Esophagus mucosa (tissue), 1 donor: ENCODE measurements at places on chromosomes 16 and 17. TPM values are rescaled to one million over a fixed set of nuclear protein-coding genes. Genes with fewer than 3 reads are reported as not detected.

DNA sequence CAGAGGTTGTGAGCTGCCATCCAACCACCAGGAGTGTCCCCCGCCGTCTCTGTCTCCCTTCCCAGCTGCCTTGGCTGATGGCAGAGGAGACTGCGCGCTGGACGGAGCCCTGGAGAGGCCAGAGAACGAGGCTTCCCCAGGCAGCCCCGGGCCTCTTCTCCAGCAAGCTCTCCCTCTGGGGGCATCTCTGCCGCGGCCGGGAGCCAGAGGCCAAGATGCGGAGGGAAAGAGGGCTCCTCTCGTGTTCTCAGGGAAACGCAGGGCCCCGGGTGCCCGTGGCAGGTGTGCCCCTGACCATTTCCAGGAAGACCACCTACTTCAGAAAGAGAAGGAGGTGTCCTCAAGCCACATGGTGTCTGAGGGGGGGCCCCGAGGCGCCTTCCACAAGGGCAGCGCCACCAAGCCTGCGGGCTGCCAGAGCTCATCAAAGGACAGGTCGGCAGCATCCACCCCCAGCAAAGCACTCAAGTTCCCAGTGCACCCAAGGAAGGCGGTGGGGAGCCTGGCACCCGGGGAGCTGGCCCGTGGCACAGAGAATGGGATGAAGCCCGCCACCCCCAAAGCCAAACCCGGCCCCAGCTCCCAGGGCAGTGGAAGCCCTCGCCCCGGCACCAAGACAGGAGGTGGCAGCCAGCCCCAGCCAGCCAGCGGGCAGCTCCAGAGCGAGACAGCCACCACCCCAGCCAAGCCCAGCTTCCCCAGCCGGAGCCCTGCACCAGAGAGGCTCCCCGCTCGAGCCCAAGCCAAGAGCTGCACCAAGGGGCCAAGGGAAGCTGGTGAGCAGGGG, 14.8 kb upstream of the ZFPM1 start:
- no peak for ATAC-seq

- ATAC-seq, result no peak
These were observed 33.8 kb upstream of the RBFOX3 start for GRCh38 chr17:79644617-79645016.

- ATAC-seq, result no peak
These were observed 97.4 kb downstream of the VAT1L start for GRCh38 chr16:77885571-77886295.

- no peak for ATAC-seq
These were observed at the start of gene MYLK3 for GRCh38 chr16:46747777-46748651. MYLK3 (minus strand) TSS chr16:46748344; CDS start chr16:46748193, 151 bp downstream.

GRCh38 chr16:70160388-70160787, 13.2 kb upstream of the CLEC18C start:
- ATAC-seq, result no peak

DNA sequence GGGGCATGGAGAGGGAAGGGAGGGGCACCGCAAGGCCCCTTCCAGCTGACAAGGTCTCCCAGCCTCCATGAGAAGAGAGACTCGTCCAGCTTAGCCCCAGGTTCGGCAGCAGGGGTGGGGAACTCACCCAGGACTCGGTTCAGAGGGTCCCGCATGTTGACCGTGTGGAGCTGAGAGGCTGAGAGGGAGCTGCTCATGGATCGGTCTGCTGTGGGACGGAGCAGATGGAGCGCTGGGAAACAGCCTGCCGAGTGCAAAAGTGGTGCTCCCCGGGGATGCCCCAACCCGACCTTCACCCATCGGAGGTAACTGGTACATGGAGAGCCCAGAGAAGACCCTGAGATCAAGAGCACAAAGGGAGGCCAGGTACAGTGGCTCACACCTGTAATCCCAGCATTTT, 4.9 kb downstream of the CSF3 start:
- ATAC-seq, result no peak

- ATAC-seq, result no peak
These were observed 26.4 kb downstream of the NPTX1 start for GRCh38 chr17:80449930-80450576.

GRCh38 chr17:39711851-39712250, 12.0 kb downstream of the ERBB2 start:
- ATAC-seq, result no peak

- ATAC-seq, result peak; percentile 38
These were observed 4.3 kb downstream of the EVI2B start for GRCh38 chr17:31309556-31309955.

DNA sequence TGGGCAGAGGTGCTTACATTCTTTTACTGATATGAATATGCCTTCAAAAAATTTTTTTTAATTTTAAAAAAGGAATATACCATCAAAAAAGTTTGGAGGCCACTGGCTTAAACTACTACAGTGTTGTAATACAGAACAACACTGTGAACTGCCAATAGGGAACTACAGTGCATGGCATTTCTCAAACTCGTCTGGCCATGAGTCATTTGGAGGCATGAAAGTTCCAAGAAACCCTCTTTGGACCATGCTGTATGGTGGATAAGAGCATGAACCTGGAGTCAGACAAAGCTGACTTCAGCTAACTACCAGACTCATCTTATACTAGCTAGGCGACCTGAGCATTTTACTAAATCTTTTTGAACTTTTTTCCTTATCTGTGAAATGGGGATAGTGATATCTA, 9.2 kb upstream of the NF1 start:
- peak; percentile 73 for ATAC-seq

- ATAC-seq, result no peak
These were observed 2.3 kb upstream of the GRB2 start for GRCh38 chr17:75407655-75408352.

- no peak for ATAC-seq
These were observed 215.3 kb downstream of the C16orf95 start for GRCh38 chr16:87101903-87102302.

- ATAC-seq, result no peak
These were observed 85.0 kb upstream of the ATF7IP2 start for GRCh38 chr16:10300905-10301304.

DNA sequence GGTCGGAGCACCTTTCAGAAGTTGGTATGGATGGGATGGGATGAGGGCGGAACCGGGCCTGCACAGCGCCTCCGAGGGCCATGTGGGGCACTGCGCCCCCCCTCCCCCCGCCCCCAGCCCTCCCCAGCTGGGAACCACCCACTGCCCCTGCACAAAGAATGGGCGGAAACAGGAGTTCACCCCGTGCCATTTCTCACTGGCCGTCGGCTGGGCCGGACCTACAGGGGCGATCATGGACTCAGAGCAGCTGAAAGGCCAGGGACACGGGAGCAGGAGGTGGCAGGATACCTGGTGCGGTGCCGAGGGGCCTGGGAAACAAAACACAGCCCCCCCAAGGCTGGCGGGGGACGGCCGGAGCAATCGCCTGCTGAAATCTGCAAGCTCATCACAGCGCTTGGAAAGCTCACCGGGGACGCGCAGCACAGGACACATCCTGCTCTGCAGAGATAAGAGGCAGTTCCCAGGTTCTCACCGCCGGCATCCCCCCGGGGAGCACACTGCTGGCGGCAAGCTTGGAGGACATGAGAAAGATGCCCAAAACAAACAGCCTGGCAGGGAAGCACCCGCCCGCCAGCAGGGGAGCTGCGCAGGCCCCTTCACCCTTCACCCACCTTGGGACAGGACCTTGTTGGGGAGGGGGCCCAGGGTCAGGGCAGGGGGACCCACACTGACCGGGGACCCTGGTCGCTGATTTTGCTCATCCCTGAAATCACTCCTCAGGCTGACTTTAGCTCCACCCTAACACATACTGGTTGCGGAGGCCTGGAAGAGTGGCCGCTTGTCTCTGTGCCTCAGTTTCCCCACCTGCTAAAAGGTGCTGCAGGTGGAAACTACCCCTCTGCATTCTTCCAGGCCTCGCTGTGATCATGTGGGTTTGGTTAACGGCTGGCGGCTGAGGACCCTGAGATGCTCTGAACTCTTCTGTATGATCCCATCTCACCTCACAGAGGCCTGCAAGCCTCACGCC, 263.9 kb downstream of the C16orf95 start:
- ATAC-seq, result peak; percentile 20

Gene MYH8
- not detected for total RNA-seq

Gene MT1G
- total RNA-seq, result 26.3 TPM

Gene CCL3
- not detected for total RNA-seq

Gene MSLN
- 2.8 TPM for total RNA-seq

Gene RHBDF2
- 36.8 TPM for total RNA-seq

Gene FBRS
- total RNA-seq, result 42.4 TPM

Gene SERPINF2
- 2.7 TPM for total RNA-seq

Gene ZCCHC14
- total RNA-seq, result 11.4 TPM

Gene KCNJ2
- 7.5 TPM for total RNA-seq
